Activated CD8-positive, alpha-beta memory T cell treated with anti-CD3 and anti-CD28 coated beads for 1 hour (primary cell): ENCODE measurements at places on chromosomes 12 and 14.

- DNase-seq = no peak
These were observed 25.8 kb upstream of the PHLDA1 start for GRCh38 chr12:76057326-76057725.

DNA sequence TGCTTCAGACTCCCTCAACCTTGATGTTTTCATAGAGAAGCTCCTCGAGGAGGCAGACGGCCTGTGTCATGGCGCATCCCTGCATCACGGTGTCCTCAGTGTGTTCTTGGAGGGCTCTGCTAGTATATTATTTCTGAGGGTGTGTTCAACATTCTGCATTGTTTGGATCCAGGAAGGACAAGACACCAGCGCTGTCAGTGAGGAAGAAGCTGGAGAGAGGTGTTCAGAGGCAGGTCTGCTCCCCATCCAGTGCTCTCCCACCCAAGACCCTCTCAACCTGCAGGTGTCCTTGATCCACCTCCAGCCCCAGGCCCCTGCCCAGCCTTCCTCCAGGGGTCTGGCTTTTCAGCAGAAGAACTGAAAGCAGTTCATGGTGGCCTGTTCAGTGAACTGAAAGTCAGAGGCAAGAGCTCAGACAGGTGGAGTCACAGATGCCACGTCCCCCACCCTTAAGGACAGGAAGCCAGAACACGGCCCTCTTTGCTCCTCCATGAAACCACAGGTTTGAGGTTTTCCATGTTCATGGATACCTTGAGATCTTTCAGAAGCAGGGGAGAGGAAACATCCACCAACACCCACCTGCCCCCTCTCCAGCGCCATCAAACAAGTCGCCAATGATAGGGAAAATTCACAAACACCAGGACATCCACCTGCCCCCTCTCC is 37.4 kb downstream of the DIO3 start:
- no peak for DNase-seq

DNA sequence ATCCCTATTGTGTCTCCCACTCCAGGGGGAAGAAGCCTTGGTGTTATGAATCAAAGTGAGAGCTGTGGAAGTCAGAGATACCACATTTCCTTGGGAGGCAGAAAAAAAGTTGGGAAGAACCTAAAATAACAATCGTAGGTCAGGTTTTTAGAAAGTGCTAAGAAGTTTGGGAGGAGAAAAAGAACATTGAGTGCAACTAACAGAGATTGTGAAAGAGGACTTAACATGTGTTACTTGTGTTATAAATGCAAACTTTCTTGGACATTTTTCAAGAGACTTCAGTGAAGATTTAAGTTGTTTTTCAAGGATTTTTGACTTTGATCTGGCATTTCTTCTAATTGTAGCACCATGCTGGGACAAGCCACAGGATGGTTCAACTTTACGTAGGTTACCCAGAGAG is 7.8 kb upstream of the ERP27 start:
- DNase-seq = no peak

DNA sequence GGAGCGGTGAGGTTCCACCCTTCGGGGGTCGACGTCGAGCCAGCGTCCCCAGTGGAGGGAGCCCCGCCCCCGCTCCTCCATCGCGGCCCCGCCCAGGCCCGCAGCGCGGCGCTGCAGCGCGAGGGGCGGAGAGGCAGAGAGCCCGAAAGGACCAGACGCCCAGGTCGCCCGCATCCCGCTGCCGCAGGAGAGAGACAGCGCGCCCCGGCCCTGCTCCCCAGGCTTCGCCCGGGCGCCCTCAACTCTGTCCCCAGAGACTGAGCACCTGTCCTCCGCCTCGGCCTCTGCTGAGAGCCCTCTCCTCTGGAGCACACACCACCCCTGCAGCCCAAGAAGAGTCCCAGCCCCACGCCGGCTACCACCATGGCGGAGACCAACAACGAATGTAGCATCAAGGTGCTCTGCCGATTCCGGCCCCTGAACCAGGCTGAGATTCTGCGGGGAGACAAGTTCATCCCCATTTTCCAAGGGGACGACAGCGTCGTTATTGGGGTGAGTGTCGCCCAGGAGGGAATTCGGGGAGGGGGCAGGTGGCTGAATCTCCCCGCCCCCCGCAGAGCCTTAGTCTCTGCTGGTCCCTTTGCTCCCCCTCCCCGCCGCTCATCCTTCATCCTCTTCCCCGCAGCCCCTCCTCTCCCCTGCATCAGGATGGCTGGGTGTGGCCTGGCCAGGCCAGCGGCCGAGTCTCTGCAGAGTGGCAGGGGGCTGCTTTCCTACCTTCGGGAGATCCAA is at the start of gene KIF5A:
Gene KIF5A (plus strand): TSS at position 136 of the 732 bp plus-strand sequence. CDS start 228 bp downstream, at position 364.
- DNase-seq = peak; percentile 34

GRCh38 chr14:101220921-101221510 is 317.5 kb upstream of the RTL1 start:
- no peak for DNase-seq

DNA sequence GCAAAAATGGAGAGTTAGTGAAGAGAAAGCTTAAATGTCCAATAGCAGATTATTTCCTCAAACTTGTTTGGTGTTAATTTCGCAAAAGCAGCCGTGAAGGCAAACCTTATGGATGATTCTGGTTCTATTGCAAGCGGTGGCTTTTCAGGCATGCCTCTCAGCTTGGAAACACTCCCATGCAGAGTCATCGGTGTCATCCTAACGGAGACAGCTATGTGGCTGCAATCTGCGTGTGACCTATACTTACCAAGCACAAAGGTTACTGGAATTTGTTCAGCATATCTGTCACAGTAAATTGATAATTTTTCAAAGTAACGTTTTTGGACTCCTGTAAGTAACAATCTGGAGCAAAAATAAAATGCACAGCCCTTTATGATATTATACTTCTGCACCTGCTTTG is 5.0 kb downstream of the BEST3 start:
- no peak for DNase-seq

- DNase-seq = no peak
These were observed 228.6 kb downstream of the ZFP36L1 start for GRCh38 chr14:68564191-68564825.

DNA sequence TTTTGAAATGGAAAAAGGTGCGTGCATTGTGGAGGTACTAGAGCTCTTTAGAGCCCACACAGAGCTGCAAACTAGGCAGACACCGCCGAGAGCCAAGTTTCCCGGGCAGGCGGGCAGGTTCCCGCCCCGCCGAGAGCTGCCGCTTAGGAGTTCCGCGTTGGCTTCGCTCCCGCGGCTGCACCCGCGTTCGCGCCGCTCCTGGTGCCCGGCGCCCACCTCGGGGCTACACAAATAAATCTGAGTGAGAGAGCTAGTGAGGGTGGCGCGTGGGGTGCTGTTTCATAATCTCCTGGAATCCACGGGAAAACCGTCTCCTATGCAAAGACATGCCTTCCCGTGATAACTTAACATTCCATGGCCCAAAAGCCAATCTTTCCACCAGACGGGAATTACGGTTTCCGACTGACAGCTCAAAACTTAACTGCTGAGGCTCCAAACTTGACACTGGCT is 645 bp downstream of the KITLG start:
- no peak for DNase-seq
